Amygdala (tissue), 56 donors: ENCODE measurements at places on chromosomes 13 and 19.

DNA sequence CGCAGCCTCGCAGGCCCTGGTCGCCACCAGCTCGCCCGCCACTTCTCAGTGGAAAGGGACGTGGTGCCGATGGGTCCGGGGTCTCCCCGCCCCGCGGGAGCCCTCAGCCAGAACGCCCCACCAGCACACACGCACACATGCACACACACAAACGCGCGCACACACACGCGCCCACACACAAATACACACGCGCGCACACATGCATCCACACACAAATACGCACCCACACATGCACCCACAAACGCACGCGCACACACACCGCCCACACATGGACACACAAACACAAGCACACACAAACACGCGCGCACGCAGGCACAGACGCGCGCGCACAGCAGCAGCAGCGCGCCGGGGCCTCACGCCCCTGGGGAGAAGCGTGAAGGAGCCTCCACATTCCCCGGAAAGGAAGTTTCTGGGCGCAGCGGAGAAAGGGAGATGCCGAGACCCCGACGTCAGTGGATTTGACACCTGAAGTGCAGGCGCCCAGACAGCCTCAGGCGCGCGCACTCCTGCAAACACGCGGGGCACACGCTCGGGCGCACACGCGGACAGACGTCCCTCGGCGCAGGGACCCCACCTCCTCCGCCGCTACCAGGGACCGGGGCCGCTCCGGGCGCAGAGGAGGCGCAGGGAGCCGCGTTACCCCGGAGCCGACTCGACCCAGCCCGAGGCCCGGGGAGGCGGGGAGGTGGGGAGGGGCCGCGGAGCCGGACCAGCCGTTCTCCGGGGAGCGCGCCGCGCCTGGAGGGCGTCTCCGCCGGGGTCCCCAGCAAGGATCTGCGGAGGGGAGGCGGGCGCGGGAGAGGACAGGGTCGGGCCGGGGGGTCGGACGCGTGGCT lies 622 bp downstream of the RASA3 start:
- no peak for DNase-seq

- DNase-seq, result no peak
These were observed 142.5 kb downstream of the DCLK1 start for GRCh38 chr13:35988648-35989081.

GRCh38 chr19:58519087-58519354 lies 589 bp downstream of the ZBTB45 start:
- DNase-seq, result peak; percentile 55

DNA sequence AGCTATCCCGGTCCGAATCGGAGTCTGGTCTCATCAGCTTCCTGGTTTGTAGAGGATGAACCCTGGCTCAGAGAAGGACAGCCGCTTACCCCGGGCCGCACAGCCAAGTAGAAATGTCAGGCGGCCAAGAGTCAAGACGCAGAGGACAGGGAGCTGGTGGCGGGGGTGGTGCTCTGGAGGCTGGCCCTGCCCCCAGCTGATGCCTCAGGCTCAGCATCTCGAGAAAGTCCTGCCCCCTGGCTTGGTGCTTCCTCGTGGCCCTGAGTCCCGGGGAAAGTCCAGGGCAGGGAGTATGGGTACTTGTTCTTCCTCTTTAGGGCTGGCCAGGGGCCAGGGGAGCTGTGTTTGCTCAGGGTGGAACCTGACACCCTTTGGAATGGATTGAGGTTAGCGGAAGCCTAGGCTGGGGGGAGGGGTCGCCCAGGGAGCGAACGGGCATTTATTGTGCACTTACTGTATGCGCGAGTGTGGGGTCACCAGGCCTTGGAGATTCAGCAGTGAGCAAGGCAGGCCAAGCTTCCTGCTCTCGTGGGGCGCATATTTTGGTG lies 2.2 kb downstream of the TJP3 start:
- no peak for DNase-seq

GRCh38 chr13:24288870-24289269 lies 20.5 kb upstream of the C1QTNF9 start:
- DNase-seq, result no peak

DNA sequence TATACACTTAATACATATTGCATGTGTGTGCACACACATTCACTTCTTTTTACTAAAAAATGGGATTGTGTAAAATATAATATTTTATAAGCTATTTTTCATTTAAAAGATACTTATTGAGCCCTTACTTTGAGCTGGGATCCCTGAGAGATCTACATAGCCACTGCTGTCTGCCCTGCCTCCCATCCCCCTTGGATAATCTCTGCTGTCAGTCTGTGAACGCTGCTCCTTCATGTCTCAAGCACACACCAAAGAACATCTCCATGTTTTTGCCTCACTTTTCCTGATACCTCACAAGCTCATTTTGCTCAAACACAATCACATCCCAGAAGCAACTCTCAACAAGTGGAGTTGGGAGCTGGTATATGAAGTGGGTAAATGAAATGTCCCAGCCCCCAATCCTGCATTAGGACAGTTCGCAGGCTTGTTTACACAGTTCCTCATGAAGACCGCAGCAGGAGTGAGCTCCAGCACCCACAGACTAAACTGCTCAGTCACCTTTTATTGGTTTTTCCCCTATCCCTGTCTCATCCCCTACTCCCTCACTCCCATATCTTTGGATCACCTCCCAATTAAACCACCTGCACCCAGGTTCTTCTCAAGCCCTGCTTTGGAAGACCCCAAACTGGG lies 108.3 kb upstream of the FRY start:
- DNase-seq, result no peak

DNA sequence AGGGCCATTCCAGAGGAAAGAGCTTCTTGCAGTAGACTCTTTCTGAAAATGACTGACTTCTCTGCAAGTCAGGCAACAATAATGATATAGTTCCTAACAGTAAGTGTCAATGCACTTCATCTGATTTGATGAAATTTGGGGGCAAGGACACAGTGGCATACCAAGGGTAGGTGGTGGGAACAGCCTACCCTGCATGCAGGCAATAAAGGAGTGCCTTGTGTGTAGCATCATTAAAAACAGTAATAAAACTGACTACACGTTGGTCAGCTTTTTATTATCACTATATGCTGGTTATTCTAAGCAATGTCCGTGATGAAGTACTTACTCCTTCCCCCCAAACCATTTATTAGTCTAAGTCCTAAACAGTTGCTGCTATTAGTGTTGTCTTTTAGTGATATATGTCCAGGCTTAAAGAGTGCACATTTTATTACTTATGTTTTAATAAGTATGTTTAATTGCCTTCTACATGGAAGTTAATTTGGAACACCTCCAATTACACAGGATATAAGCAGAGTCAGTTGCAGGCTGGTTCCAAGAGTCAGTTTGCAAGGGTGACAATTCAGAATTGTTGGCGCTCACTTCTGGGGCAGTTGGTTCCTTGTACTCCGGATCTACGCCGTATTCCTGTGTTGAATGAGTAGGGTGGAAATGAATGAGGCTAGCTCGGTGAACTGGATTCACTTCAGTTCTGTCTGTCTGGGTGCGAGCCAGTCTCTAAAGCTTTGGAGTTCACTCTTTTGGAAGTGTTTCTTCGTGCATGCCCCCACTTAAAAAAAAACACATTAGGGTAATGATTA lies 84.0 kb downstream of the RGCC start:
- DNase-seq, result no peak

- peak; percentile 60 for DNase-seq
These were observed 4.9 kb downstream of the NANOS3 start for GRCh38 chr19:13881692-13882418.
